Cardiac muscle cell (in vitro differentiated cells and primary cell): ENCODE measurements at places on chromosomes 7 and 10.
A peak's percentile ranks its signal among the peaks of the same experiment; 100 is the strongest.

- DNase-seq: no peak
Measured at GRCh38 chr7:93562936-93563335, 11.6 kb downstream of the CALCR start.

- no peak for DNase-seq
Measured at GRCh38 chr10:36573246-36573645, 552.2 kb upstream of the ANKRD30A start.

DNA sequence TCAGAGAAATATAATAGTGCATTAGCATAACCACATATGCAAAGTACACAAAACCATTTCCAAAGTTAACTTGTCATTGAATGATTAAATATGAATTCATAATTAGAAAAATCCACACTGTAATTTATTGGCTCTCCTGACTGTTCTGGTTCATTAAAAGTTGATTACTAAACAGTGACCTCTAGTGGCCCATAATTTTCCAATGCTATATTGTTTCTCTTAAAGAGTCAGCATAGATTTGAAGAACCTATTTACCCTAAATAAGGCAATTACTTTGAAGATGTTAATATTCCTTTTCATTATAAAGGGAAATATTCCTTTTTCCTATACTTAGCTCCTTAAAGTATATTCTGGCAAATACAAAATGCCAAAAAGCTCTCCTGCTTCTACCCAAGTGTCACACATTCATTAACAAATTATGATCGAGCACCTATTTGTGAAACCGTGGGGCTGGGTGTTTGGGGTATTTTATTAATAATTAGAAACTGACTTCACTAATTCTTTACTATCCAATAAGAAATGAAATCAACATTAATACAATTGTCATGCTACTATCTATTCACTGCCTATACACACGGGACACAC, 86.2 kb downstream of the HIBADH start:
- DNase-seq: peak; percentile 63

DNA sequence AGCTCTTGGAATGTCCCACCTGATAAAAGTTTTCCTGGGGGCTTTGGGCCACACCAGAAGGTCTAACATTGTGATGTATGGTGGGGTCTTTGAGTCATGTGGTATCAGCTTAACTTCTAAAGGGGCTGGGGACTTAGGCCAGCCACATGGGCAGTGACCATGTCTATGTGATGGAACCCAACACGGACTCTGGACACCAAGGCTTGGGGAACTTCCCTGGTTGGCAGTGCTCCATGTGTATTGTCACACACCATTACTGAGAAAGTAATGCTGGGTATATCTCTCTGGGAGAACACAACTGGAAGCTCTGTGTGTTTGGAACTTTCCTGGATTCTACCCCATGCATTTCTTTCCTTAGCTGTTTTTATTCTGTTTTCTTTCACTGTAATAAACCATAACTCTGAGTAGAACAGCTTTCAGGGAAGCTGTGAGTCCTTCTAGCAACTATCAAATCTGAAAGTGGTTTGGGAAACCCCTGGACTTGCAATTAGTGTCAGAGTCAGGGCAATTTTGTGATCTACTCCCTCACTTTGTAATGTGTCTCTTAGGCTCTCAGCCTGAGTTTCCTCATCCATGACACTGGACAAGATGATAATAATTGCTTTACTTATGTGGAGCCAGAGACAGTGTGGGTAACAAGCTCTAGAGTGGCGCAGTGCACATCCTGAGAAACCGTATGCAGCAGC, 28.4 kb upstream of the AGK start:
- no peak for DNase-seq

DNA sequence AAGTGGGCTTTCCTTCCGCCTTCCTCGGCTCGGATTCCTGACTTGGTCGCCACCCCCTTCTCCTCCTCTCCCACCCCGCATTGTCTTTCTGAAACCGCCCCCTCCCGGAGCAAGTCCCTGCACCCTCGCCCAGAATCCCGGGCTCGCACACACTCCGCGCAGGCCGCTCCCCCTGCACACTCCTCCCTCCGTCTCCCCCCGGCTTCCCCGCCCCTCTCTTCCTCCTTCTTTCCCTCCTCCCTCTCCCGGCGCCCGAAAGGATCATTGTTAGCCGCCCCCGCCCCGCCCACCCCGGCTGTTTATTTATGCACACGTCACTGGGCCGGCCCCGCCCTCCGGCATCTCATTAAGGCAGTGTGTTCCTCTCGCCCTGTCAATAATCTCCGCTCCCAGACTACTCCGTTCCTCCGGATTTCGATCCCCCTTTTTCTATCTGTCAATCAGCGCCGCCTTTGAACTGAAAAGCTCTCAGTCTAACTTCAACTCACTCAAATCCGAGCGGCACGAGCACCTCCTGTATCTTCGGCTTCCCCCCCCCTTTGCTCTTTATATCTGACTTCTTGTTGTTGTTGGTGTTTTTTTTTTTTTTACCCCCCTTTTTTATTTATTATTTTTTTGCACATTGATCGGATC, at the start of gene TCF7L2:
Gene TCF7L2 (plus strand): TSS at position 373 of the 633 bp plus-strand sequence. CDS start 510 bp downstream, outside the sequence.
- DNase-seq: peak; percentile 99

DNA sequence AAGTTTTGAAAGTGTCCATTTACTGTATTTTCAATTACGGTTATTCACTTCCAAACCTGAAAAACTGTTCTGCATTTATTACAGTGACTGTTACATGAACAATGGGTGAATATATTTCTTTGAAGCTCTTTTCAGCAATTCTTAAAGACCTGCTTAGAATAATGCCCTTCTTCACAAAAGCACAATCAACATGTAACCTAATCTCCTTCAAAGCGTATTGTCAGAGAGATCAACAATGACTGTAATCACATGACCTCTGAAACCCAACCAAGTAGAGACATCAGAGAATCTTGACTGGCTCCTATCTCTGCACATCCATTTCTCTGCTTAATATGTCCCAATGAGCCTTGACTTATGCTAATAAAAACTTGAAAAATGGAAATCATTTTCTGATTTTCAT, 126.7 kb downstream of the NRCAM start:
- DNase-seq: no peak

DNA sequence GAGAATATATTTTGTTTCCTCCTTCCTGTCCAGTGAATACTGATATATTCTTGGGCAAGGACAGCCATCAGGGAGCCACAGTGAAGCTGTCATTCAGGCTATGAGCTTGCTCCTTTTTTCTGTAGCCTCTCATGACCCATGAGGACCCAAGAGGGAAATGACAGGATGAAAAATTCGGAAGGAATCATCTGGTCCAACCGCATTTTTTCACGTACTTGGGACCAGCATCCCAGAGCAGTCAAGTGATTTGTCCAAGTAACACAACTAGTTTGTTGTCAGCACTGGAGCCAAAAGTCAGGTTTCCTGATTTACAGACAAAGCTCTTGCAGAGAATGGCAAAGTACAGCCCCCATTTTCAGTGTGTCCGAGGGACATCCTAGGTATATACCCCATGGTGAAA, 47.2 kb upstream of the AGBL3 start:
- no peak for DNase-seq

- no peak for DNase-seq
Measured at GRCh38 chr10:60377042-60377352, 12.7 kb downstream of the ANK3 start.

DNA sequence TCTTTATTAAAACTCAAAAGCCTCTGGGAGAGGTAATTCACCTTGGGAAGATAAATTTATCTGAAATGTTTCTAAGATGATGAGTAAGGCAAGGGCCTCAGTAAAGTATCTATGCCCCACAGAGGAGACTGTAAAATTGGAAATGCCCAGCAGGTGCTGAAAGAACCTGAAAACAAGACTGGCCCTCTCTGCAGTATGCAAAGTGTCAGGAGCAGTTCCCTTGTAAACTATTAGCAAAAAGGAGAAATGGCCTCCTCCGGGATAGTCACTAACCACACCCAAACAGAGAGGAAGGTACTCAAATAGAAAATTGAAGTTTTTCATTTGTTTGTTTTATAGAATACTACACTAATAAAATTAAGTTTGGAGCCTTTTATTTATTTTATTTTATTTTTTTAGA, 81.2 kb downstream of the FZD1 start:
- no peak for DNase-seq

DNA sequence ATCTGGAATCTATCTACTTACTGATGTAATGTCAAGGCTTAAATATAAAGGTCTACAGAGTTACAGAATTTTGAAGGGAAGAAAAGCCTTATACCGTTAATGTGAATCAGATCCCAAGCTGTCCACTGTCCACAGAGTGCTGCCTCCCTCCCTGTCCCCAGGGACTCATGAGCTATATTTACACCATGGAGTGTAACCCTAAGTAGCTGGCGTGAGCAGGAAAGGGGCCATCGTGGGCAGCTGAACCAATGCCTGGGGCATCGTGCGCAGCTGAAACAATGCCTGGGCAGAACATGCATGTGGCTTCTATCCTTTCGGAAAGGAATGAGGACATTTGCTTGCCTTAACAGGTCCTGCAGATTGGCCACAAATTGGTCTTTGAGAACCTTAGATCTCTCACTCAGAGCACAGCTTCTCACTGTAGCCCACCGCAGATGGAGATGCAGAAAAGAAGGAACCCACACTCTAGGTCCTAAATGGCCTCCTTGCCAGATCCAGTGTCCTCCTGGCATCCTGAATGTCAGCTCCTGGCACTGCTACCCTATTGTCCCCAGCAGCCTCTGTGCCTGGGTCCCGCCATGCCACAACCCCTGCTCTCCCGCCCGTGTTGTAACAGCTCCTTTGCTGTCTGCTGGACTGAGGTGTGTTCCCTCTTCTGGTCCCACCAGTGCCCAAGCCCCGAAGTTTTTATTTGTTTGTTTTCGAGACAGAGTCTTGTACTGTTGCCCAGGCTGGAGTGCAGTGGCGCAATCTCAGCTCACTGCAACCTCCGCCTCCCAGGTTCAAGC, 30.3 kb downstream of the CCDC3 start:
- no peak for DNase-seq

GRCh38 chr7:26105236-26105635, 46.8 kb upstream of the NFE2L3 start:
- DNase-seq: no peak

- no peak for DNase-seq
Measured at GRCh38 chr7:158030566-158030965, 557.1 kb downstream of the PTPRN2 start.
